ENCODE measurements at places on chromosomes 13 and 19.

DNA sequence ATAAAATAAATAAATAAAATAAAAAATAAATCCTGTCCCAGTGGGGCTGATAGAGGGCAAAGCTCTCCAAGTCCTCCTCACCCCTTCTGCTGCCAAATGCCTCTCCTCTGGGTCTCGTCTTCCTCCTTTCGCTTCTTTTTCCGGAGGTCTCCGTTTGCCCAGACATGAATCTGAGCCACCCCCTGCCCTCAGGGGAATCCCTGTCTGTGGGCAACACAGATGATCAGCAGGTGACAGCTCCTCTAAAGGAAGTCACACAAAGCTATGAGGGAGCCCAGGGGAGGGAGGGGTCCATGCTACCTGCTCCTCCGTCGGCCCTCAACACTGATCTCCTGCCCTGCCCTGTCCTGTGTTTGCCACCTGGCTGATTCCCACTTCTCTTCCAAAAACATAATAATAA is 479 bp downstream of the TMEM150B start:
- no peak for DNase-seq

- no peak for DNase-seq
Measured at GRCh38 chr13:100508455-100508854, 80.1 kb downstream of the GGACT start.

GRCh38 chr13:70817576-70817975 is 709.3 kb upstream of the KLHL1 start:
- DNase-seq: no peak

DNA sequence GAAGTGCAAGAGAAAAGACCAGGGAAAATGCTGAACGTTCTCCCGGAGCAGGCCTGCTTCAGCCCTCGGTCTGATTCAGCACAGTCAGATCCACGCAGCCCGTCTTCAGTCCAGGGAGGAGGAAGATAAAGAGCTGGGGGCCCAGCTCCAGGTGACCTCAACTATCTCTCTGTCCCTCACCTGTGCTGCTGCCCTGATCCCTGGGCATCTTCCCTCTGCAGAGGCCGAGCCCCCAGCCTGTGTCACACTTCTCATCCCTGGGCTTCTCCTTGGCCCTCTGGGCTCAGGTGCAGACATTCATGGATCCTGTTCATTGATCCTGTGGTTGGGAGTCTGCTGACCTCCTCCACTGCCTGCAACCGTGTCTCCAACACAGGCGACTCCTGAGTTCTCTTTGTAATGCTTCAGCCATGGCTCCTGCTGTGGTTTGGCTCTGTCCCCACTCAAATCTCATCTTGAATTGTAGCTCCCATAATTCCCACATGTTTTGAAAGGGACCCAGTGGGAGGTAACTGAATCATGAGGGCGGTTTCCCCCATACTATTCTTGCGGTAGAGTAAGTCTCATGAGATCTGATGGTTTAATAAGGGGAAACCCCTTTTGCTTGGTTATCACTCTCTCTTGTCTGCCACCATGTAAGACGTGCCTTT is 27.9 kb downstream of the COL4A2 start:
- no peak for DNase-seq

DNA sequence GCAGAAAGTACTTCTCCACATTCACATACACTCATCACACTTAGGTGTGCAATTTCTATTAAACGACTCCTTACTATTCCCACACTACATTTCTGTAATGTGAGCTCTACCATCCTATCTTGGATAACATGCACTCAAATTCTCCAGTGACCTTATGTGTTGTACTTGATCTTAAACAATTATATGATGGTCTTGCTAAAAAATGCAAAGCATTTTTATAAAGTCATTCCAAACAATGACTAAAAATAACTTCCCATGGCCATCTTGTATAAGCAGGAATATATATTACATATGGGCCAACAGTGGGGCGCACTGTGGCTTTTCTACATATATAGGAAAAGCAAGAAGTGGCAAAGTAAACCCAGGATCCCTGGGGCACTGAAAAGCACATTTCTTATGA is 155.5 kb downstream of the FLT1 start:
- DNase-seq: no peak

GRCh38 chr13:45466359-45466758 is 1.6 kb downstream of the COG3 start:
- no peak for DNase-seq

DNA sequence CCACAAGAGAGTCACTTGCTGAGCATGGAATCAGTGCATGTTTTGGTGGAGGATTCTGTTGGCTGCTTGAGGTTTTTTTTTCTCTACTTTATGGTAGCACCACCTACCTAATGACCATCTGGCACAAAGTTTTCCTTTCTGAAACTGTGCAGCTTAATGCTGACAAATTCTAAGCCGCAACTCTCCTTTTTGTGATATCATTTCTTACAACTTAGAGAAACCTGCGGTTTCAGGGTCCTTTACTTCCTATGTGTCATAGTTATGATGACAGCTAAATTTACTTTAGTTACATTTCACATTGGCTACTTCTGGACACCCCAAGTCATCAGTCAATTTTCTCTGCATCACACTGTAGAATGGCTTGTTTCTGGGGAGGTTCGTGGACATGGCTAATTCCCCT is 115.4 kb upstream of the TMTC4 start:
- DNase-seq: no peak

DNA sequence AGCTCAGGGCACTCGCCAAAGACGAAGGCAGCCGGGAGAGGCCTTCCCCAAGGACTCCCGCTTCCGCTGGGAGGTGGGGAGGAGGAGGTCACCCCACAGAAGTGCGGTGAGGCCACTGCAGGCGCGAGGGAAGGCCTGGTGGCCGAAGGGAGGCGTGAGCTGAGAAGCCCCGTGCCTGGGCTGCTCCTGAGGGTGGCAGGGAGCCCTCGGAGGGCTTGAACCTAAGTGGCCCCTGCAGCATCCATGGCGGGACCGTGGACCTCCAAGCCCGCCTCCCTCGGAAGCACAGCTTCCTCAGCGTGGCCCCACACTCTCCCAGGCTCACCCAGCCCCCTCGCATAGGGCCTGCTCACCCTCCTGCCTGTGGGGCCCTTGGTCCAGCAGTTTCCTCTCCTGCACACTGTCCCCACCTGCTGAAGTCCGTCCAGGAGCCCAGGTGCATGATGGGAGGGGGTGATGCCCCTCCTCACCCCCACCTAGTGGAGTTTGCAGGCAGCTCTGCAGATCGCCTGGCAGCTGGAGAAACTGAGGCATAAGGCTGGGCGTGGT is 25.9 kb downstream of the EFNA2 start:
- DNase-seq: no peak

DNA sequence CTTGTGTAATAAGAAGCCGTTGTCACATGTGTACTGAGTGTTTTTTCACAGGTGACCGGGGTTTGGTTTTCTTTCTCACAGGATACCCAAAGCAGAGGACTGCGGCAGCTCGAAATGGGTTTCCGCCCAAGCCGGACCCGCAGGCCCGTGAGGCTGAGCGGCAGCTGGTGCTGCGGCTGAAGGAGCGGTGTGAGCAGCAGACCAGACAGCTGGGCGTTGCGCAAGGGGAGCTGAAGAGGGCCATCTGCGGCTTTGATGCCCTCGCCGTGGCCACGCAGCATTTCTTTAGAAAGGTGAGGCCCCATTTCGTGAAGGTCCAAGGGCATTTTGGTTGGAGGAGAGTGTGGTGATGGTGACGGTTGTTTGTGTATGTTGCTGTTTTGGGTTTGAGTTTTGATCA is 236.3 kb downstream of the SLC7A1 start:
- DNase-seq: no peak

DNA sequence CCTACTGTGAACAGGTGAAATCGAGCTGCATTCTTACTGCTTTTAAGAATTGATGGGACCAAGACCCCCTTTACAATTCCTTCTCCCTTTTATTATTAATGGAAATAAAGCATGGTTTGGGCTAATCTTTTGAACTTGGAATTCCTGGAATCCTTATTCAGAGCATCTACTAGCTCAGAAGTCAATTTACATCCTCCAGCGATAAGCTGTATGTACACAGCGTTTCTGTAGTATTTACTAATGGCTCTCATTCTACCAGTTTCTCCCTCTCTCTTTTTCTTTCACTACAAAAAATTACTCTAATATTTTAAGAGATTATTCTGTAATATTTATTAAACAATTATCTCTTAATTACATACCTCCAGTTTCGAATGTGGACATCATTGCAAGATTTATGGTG is 31.5 kb downstream of the FREM2 start:
- DNase-seq: no peak

DNA sequence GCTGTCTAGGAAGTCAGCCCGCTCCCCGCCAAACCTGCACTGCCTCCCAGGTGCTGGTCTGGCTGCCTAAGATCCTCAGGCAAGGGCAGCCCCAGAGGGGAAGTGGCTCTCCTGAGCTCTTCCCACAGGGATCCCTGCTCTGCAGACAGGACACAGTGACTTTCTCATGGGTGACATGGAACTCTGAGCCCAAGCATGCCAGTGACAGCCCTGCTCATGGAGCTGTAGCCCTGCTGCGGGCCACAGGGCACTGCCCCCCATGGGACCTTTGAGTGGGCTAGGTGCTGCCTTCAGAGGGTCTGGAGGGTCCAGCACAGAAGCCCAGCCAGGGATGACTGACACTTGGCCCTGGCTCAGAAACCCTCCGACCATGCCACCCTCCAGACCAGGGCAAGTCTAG is 109.1 kb downstream of the TUBA3C start:
- DNase-seq: no peak

DNA sequence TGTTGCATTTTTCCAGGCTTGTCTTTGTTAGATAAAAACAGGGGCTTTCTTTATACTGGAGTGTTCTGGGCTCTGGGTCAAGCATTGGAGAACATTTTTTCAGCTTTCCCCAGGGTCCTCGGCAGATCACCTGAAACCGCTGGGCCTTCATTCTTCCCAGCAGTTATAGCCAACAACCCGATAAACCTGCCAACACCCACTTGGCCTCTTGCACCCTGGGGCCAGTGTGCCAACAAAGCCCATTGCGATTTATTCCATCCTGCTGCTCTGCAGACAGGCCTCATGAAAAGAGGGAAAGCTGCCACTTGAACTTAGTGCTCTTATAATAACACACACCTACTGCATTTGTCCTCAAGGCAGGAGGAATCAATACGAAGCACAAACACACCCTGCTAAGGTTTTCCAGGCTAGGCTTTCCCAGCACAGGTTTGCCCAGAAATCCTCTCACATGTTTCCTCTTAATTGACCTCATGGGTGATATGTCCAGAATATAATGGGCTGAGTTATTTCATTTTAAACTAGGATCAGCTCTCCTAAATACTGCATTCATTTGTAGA is 669.3 kb downstream of the LIG4 start:
- no peak for DNase-seq

GRCh38 chr13:114124921-114125320 is 7.5 kb downstream of the RASA3 start:
- no peak for DNase-seq

- no peak for DNase-seq
Measured at GRCh38 chr19:33956941-33957340, 160.3 kb downstream of the KCTD15 start.

- no peak for DNase-seq
Measured at GRCh38 chr19:12778017-12778904, 2.9 kb upstream of the HOOK2 start.

DNA sequence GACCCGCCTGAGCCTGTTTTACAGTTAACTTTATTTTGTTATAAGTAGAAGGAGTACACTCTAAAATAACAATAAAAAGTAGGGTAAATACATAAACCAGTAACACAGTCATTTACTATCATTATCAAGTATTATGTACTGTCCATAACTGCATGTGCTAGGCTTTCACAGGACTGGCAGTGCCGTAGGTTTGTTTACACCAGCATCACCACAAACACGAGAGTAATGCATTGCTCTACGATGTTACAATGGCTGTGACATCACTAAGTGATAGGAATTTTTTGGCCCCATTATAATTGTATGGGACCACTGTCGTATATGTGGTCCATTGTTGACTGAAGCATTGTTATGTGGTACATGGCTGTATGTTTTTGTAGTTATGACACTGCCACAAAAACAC is 41.3 kb upstream of the SLC7A9 start:
- no peak for DNase-seq

DNA sequence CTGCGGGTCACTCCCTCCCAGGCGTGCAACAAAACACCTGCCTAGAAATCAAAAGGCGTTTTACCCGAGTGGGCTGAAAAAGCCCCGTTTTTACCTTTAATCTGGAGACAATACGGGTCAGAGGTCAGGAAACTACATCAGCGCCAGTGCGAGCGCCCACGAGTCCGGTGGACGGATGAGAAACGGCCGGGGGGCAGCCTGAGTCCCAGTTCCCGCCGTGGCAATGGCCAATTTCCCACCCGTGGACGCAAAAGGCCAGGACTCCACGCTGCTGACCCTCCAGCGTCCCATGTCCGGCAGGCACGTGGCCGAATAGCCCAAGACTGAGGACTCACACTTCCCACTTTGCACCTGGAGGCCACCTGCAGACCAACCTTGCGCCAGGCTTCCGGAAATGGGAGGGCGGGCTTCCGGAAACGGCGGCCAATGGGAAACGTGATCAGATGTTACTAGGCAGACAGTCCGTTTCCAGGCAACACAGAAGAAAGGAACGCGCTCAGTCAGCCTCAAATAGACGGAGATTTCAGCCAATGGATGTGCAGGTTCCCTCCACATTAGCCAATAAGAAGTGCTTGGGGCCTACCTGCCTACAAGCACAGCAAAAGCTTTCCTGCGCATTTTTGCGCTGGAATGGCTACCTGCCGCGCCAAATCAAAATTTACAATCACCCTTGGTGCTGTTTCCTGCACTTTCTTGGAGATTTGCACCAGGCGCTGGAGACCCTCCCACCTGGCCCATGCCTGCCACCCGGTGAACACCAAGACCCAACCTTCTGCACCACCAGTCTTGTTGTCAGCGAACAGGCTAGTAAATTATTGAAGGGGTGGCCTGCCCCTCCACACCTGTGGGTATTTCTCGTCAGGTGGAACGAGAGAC is 47.4 kb downstream of the ZFP14 start:
- DNase-seq: no peak

DNA sequence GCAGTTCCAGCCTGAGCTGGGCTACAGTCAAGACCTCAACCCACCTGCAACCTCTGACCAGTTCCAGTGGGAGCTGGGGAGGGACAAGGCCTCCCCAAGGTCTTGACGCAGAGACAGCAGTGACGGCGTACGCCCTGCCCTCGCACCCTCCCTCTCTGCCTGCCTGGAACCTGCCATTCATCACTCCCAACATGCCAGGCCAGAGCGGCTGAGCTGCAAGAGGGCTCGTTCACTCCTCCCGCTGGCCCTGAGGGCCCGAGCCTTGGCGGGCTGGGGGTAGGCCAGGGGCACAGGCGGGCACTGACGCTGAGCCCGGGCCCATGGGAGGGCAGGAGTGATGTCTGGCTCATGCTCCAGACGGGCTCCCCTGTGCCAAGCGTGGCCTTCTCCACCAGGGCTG is 8.2 kb downstream of the NDUFA11 start:
- no peak for DNase-seq

DNA sequence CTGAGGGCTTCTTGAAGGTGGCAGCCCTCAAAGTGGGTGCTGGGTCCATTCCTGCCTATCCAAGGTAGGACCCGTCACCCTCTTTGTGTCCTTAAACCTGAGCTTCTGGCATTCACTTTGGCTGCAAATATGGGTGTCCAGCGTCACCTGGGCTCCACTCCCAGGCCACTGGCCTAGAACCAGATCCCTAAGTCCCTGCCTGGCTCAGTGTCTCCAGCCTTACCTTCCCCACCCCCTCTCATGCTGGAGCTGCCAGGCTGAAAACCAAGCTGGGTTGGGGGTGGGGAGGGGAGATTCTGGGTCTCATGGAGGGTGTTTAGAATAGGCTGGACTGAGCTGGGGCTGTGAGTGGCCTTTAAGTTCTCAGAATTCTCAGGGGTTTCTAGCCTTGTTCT is 12.4 kb downstream of the PDE4A start:
- DNase-seq: no peak
